ENCODE measurements at places on chromosomes 7 and 10.

GRCh38 chr7:68109299-68109698, 1112.7 kb downstream of the TYW1 start:
- DNase-seq, result no peak

- no peak for DNase-seq
These were observed 1383.2 kb upstream of the CELF2 start for GRCh38 chr10:9634466-9634865.

DNA sequence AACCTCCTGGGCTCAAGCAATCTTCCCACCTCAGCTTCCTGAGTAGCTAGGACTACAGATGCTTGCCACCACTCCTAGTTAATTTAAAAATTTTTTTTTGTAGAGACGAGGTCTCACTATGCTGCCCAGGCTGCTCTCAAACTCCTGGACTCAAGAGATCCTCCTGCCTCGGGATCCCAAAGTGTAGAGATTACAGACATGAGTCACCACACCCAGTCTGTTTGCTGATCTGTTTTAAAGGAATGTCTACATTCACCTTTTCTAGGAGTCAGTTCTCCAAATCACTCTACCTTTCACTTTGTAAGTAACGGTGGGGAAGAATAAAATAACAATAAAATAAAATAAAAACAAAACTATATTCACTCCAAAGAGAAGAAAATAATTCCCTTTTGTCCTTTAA, 86.6 kb upstream of the AGBL3 start:
- DNase-seq, result no peak

DNA sequence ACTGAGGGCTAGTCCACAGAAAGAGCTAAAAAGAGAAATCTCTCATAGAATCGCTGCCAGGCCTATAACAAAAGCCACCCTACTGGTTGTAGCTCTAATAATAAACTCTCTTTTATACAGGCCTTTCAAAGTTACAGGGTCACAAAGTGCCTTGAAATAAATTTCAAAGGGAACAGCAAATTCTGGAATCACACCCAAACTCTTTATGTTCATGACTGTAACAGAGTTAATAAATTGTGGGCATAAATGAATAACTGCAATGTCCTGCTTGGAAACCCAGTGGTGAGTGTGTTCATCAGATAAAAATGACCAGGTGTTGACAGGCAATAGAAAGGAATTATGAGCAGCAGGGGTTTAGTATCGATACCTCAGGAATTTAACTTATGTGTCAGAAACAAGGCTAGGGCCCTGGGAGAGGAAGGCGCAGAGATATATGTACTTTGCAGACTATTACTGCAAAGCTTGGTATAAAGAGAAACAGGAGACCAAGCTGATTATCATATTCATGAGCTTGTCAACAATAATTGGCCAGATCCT, 9.3 kb downstream of the CDC14C start:
- DNase-seq, result no peak

GRCh38 chr7:19982841-19983835, 209.7 kb upstream of the TMEM196 start:
- DNase-seq, result no peak

DNA sequence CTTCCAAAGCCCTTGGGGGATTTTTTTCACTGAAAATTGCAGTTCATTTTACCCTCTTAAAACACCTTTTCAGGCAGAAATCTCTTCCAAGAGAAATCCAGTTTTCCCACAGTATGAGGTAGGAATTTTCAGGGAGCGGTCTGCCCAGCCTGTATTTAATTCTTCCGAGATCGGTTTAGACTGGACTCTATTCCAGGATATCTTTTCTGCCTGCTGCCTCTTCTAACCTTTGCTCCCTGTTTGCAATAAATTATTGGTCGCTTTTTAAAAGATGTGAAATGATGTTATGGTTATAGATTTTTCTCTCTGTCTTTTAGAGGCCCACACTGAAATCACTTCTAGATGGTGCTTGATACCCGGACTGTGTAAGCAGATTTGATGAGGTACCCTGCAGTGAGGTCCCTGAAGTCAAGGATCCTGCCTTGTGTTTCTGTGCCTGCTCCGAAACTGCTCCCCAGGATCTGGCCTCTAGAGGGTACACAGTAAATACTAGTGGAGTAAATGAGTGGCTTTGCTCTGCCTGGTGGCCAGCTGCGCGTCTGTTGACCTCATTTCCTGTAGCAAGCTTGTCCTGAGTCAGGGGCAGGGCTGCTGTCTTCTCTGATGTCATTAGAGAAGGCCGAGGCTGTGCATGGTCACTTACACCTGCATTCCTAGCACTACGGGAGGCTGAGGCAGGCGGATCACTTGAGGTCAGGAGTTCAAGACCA, 191.6 kb downstream of the FANK1 start:
- no peak for DNase-seq

GRCh38 chr7:129313282-129313681, 88.5 kb downstream of the AHCYL2 start:
- DNase-seq, result no peak

DNA sequence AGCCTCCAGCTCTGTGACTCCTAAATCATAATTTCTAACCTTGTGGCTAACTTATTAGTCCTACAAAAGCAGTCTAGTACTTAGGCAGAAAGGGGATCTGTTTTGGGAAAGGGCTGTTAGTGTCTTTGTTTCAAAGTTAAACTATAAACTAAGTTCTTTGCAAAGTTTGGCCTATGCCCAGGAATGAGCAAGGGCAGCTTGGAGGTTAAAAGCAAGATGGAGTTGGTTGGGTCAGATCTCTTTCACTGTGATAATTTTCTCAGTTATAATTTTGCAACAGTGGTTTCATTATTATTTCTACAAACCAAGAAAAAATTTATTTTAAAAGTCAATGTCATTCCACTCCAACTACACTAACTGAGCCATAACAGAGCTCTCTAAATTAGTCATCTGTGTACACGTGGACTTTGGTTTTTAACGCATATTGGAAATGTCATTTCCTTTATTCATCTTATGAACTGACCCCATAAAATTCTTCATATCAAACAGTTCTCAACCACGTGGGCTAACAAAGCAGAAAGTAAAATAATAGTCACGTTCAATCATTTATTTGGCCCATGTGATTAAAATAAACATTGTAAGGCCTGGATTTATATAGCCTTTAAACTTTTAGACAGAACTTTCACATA, 143.2 kb upstream of the C7orf33 start:
- no peak for DNase-seq

GRCh38 chr7:140035400-140036223, 27.1 kb downstream of the PARP12 start:
- DNase-seq, result no peak

DNA sequence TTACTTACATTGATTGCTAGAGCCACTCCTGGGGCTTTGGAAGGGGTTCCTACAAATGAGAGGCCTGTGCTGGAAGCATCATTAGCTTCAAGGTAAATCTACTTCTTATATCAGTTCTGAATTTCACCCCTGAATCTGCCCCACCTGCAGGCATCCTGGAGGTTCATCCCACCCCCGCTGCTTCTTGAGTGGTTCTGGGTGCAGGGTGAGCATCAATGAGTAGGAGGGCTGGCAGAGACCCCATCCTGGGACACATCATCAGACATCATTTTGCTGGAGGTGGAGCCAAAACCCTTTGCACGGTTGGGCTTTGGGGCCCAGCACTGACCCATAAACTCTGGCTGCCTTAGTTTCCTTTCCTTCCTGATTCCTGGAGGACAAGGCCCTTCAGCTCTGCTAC, 143.7 kb downstream of the PTPN20 start:
- no peak for DNase-seq

- no peak for DNase-seq
These were observed 97.3 kb downstream of the MYO3A start for GRCh38 chr10:26031300-26031699.

GRCh38 chr7:66427956-66428355, 200.7 kb upstream of the KCTD7 start:
- DNase-seq, result no peak

- no peak for DNase-seq
These were observed 90.3 kb upstream of the IKZF1 start for GRCh38 chr7:50214126-50214670.

DNA sequence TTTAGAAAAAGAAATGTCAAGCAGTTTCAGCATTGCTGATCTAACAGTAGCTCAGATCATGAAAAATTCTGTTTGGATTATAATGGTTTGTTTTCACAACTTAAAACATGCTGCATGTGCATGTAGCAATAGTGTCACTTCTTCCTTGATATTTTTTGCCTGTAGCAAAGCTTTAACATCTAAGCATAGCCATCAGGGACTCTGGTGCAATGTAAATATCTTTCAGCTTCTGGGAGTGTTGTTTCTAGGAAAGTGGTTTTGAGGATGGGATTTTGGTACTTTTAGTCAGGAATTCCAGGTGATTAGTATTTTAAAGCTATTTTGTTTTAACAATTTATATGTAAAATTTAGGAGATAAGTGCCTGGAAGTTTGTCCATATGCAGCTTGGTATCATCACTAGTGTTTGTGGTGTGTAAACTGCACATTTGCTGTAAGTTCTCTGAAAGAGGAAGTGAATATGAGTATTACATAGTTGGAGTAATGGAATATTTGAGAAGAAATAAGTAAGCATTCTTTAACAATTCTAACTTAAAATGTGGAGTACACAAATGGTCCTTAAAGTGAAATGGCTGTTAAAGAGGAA, 1.9 kb downstream of the RSBN1L start:
- DNase-seq, result no peak

- DNase-seq, result no peak
These were observed 85.9 kb downstream of the COBL start for GRCh38 chr7:51230723-51231122.

GRCh38 chr10:55233505-55233904, 432.5 kb upstream of the PCDH15 start:
- no peak for DNase-seq

DNA sequence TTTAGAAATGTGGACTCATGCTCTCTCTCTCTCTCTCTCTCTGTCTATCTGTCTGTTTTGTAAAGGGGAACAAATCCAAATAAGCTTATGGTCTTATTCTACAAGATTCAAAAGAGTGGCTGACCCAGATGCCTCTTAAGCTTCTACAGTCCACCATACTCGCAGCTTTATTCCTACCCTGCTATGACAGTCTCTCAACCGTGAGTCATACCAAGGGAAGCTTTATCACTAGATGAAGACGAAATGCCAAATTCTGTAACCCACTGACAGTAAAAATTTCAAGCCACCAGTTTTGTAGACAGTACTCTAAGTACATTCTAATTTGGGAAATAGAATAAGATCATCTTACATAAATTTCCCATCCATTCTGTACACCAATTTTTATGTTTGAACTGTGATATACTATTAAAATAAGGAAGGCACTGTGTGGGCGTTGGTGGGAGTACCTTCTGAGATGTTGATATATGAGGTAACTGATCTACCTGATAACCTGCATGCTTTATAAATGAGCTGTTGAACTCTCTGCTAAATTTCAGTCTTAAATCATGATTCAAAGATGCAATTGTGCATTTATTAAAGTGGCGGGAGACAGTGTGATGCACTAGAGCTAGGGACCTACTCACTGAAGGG, 153.2 kb downstream of the KLF6 start:
- no peak for DNase-seq

GRCh38 chr10:58817201-58817846, 304.7 kb downstream of the BICC1 start:
- no peak for DNase-seq

- DNase-seq, result no peak
These were observed 50.5 kb downstream of the TPST1 start for GRCh38 chr7:66255534-66256100.

DNA sequence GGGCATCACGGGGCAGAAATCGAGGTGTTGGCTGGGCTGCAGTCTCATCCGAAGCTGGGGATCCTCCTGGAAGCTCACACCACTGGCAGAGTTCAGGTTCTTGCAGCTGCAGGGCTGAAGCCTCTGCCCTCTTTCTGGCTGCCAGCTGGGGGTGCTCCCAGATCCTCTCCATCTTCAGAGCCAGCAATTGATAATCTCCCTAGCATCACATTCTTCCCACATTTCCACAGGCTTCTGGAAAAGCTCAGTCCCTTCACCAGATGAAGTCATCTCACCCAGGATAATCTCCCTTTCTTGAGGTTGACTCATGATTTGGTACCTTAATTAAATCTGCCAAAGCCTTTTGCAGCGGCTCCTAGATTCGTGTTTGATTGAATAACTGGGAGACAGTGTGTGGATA, 55.2 kb downstream of the NRP1 start:
- DNase-seq, result no peak

DNA sequence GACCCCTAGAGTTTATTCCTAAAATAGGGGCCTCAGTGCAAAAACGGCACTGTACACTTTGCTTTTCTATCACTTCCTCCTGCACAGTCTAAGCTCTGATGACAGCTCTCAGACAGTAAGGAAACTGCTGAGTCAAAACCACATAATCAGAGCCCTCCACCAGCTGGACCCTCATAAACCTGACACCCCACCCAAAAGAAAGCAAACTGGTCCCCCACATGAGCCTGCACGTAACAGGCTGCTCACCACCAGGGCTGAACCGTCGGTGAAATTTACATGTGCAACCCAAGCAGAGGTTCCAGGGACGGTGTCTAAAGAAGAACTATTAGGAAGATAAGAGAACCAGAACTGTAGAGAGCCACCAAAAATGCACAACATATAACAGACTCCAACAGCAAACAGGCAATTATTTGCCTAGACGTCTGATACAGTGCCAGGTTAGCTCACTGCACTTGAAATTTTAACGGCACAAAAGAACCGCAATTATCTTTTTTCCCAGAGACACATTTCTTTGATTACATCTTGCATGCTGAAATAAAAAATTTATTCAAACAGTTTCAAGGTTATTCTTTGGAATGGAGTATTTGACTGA, 19.6 kb downstream of the SGMS1 start:
- no peak for DNase-seq

DNA sequence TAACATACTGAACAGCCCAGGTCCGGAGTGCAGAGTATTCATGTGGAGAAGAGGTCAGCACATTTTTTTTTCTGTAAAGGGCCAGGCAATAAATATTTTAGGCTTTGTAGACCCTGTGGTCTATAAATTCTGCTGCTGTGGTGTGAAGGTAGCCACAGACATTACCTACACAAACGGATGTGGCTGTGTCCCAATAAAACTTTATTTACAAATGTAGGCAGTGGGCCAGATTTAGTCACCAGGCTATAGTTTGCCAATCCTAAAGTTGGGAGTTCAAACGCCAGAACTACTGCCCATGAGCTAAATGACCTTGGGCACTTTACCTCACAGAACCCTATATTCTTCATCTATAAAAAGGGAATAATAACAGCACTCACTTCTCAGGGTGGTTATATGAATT, 13.4 kb downstream of the FAM53B start:
- no peak for DNase-seq

GRCh38 chr7:46651070-46651469, 730.0 kb upstream of the IGFBP3 start:
- no peak for DNase-seq

- DNase-seq, result no peak
These were observed 4.7 kb upstream of the PLXDC2 start for GRCh38 chr10:19811540-19811939.

GRCh38 chr7:99489235-99489634, 10.8 kb downstream of the ZNF394 start:
- DNase-seq, result no peak
